ENCODE measurements at places on chromosomes 2 and 18. TPM values are rescaled to one million over a fixed set of nuclear protein-coding genes. Genes with fewer than 3 reads are reported as not detected.

DNA sequence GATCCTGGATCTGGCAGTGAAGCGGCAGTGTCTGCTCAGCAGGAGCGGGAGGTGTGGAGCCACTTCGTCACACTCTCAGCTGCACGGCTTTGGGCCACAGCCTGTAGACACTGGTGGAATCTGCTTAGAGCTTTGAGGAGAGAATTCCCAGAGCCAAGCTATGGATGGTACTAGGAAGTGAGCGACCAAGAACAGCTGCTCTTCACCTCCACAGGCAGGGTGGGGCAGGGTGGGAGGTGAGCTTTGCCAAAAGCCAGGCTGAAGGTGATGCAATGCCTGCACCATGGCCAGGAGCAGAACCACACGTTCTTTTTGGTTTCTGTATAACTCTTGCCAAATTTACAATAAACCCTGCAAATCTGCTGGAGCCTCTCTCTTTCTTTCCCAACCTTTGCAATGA, 226.1 kb downstream of the ANKRD30B start:
- no peaks in the 10 kb centered on the region for H3K36me3 ChIP-seq
- no peaks in the 10 kb centered on the region for H3K27me3 ChIP-seq
- H3K4me1 ChIP-seq, result no peaks in the 10 kb centered on the region
- no peak overlapping the region for H3K27ac ChIP-seq

DNA sequence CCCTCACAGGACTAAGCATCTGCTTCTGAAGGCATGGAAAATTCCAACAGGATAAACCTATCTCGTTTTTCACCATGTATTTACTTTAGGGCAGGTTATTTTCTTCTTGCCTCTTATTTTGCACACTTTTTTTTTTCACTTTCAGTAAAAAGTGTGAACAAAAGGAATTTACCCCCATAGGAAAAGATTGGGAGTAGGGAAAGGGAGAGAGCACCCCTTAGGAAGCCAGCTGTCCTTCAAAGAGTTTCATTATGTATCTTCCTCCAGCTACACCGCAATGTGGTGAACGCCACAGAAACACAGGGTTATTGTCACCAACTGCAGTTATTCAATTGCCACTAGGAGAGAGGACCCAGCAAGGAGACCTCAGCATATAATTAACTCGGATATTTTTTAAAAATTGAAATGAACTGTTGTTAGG, 286.2 kb upstream of the VRK2 start:
- H3K27me3 ChIP-seq, result peaks cover 1% of the 10 kb centered on the region
- H3K4me1 ChIP-seq, result no peaks in the 10 kb centered on the region
- no peak for DNase-seq

GRCh38 chr2:30217644-30218337, 13.5 kb upstream of the LBH start:
- H3K4me3 ChIP-seq, result no peak overlapping the region
- no peaks in the 10 kb centered on the region for H3K27me3 ChIP-seq
- H3K27ac ChIP-seq, result no peak overlapping the region
- H3K4me1 ChIP-seq, result peaks cover 10% of the 10 kb centered on the region
- DNase-seq, result no peak

GRCh38 chr2:167480986-167481309, 592.7 kb downstream of the XIRP2 start:
- no peaks in the 10 kb centered on the region for H3K4me1 ChIP-seq
- no peaks in the 10 kb centered on the region for H3K27me3 ChIP-seq
- no peak for DNase-seq
- no peaks in the 10 kb centered on the region for H3K36me3 ChIP-seq

DNA sequence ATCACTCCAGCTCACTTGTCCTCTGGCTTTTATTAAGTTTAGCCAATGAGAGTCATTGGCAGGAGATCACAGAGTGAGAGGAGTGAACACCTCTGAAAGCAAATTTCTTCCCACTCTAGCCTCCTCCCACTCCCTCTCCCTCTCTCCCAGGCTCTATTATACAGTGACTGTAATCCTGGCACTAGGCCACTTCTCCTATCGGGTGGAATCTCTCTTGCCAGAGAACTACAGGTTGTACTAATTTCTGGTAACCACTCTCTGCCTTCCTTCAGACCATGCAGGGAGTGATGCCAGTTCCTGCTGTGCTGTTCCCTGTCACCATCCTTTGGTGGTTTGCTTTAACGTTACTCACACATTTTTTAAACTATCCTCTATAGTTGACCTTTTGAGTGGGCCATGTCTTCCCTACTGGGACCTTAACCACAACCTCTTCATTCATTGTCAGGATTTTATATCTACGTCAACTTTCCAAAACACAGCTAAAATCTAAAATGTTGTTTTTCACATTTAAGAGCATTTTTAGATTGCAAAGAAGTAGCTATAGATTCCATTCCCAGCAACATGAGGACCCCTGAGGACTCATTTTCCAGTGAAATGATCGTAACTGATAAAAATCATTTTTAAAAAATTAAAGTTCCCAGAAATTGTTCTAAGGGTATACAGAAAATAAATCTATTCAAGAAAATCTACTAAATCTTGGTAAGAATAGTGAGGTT, 217.1 kb downstream of the MREG start:
- no peak overlapping the region for H3K4me3 ChIP-seq
- no peaks in the 10 kb centered on the region for H3K36me3 ChIP-seq
- DNase-seq, result no peak
- no peaks in the 10 kb centered on the region for H3K27me3 ChIP-seq

- H3K27me3 ChIP-seq, result peaks cover 27% of the 10 kb centered on the region
- no peak overlapping the region for H3K4me3 ChIP-seq
- H3K27ac ChIP-seq, result no peak overlapping the region
- no peaks in the 10 kb centered on the region for H3K36me3 ChIP-seq
- peaks cover 3% of the 10 kb centered on the region for H3K4me1 ChIP-seq
Observed at GRCh38 chr18:23732439-23732838, 43.2 kb downstream of the LAMA3 start.

DNA sequence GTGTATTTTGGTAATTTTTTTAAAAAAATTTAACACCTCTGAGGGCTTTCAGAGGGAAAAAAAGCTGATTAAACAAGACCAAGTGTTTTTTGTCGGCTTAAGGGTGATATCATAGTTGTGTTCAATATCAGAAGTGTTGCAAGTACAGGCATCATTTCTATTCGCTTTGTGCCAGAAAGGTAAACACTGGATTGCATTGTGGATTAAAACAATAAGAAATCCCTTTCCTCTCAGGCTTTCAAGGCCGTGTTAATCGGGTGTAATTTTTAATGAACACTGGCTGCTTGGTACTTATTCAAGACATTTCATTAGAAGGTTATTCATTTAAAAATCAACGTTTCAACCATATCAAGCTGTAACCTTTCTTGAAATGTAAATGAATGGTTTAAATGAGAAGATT, 18.3 kb downstream of the FIGN start:
- no peaks in the 10 kb centered on the region for H3K36me3 ChIP-seq
- no peaks in the 10 kb centered on the region for H3K27me3 ChIP-seq

DNA sequence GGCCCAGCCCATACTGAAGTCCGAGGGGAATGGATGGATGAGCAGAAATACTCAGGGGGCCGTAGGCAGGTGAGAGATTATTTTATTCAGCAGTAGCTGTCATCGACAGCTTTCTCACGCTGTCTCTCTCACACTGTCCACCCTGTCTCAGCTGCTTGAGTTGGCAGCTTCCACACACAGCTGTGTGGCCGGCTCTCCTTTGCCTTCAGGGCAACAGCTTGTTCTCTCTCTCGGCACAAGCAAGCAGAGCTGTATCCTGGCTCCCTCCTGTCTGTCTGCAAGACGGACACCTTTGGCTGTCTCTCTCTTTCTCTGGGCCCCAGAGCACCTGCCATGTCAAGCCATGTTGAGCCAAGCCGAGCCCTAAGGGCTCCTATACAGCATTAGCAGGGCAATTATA, 9.8 kb upstream of the PAPOLG start:
- peaks cover 18% of the 10 kb centered on the region for H3K4me1 ChIP-seq
- H3K4me3 ChIP-seq, result no peak overlapping the region
- H3K36me3 ChIP-seq, result no peaks in the 10 kb centered on the region
- peaks cover 6% of the 10 kb centered on the region for H3K27me3 ChIP-seq
- H3K27ac ChIP-seq, result peak overlapping the region; percentile 26
- no peak for DNase-seq

GRCh38 chr2:120396013-120396860, 50.3 kb downstream of the INHBB start:
- H3K27me3 ChIP-seq, result no peaks in the 10 kb centered on the region
- no peaks in the 10 kb centered on the region for H3K4me1 ChIP-seq
- H3K36me3 ChIP-seq, result no peaks in the 10 kb centered on the region

GRCh38 chr2:172736424-172737174, 954 bp downstream of the RAPGEF4 start:
- no peaks in the 10 kb centered on the region for H3K36me3 ChIP-seq
- H3K4me3 ChIP-seq, result no peak overlapping the region
- DNase-seq, result no peak
- H3K4me1 ChIP-seq, result peaks cover 3% of the 10 kb centered on the region

- H3K4me1 ChIP-seq, result no peaks in the 10 kb centered on the region
- no peak overlapping the region for H3K4me3 ChIP-seq
Observed at GRCh38 chr2:48482769-48483168, 47.2 kb upstream of the STON1 start.

GRCh38 chr2:226674123-226674522, 125.5 kb downstream of the IRS1 start:
- H3K4me1 ChIP-seq, result peaks cover 9% of the 10 kb centered on the region
- H3K27ac ChIP-seq, result no peak overlapping the region
- no peak overlapping the region for H3K4me3 ChIP-seq
- DNase-seq, result no peak
- H3K36me3 ChIP-seq, result no peaks in the 10 kb centered on the region

DNA sequence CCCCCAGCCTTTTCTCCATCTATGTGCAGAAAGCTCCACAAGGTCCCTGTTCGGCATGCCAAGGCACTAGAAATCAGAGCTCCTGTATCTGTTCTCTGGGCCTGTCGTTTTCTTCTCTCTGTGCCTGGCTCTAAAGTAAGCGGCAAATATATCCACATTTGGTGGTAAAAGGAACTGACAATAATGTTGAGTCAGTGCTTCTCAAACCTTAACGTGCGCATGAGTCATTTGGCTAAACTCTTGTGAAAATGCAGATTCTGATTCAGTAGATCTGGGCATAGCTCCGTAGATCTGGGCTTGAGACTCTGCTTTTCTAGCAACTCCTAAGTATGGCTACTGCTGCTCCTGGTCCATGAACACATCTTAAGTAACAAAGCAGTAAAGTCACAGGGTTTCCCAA, 16.5 kb upstream of the ACSL3 start:
- H3K36me3 ChIP-seq, result no peaks in the 10 kb centered on the region
- no peak overlapping the region for H3K4me3 ChIP-seq
- no peak overlapping the region for H3K27ac ChIP-seq
- H3K27me3 ChIP-seq, result peaks cover 21% of the 10 kb centered on the region

DNA sequence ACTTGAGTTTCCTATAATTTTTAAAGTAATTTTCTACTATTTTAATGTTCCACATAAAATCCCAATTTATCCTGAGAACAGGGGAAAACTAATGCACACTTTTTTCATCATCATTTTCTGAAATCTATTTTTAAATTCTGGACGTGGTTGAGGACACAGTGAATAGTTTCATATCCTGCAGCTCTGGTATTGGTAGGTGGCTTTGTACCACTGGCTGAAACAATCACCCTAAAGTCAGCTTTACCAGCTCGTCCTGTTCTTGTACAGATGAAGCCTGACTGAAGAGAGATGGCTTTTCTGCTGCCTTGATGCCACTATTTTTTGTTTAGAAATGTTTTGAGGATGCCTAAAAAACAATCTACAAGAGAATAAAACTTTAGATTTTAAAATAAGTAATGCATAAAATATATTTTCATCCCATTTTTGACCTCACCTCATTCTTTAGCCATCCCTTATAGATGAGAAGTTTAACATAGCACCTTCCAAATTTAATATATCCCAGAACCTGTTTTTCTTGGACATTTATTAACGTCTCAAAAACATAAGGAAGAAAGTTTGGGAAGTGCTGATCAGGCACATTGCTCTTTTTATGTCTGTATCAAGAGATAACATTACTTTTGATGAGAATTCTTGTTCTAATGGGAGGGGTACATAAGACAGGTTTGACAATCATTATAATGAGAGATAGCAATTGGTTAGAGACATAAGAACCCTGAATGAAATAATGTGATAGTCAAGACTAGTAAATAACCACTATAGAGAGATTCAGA, 80.9 kb downstream of the GALNT1 start:
- no peaks in the 10 kb centered on the region for H3K4me1 ChIP-seq
- H3K4me3 ChIP-seq, result no peak overlapping the region
- no peak for DNase-seq
- no peaks in the 10 kb centered on the region for H3K27me3 ChIP-seq
- H3K36me3 ChIP-seq, result peaks cover 30% of the 10 kb centered on the region

DNA sequence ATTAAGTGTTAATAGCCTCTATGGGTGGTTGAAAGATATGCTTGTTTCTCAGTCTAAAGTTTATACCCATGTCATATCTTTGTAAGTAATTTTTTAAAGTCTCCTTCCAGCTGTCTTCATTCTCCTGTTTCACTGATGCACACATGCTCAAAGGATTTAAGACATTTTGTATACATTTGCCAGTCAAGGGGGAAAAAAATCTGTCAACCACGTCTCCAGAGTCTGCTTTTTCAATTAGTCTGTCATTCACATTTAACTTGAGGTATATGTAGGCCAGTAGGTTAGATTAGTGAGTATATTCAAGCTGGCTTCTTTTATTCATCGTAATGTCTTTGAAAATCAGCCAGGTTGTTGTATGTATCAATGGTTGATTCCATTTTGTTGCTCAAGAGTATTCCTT, 193.5 kb downstream of the MCFD2 start:
- no peak for DNase-seq
- no peak overlapping the region for H3K27ac ChIP-seq
- H3K4me3 ChIP-seq, result no peak overlapping the region

DNA sequence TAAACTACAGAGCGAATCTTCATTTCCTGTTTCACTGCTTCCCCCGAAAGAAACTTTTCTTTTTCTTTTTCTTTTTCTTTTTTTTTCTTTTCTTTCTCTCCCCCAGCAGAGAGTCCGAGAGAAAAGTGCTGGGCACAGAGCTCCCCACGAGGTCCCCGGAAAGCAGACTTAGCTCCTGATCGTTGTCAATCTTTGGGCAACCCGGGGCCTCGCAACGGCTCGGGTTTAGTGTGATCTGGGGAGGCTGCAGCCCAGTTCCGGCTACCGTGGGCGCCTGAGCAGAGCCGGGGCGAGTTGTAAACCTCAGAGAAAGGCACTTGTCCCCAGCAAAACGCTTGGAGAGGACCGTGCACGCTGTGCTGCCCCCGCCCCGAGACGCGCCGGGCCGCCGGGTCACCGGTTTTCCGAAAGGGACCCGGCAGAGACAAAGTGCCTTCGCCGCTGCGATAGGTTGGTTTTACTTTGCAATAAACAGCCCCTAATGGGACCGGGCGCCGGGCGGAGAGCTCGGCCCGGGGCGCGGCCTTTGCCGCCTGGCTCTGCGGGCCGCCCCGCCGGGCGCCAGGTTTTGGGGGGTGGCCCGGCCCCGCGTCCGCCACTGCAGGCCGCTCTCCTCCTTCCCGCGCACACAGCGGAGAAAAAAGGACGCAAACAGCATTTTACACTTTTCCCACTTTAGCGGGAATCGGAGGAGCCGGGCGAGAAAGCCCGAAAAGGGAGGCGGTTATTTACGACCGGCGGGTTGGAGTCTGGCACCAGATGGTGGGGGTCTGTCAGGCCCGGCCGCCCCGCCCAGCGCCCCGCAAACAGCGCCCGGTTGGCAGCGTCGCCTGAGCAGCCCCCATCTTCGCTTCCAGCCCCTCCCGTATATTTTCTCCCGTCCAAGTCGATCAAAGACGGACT, 136.0 kb downstream of the INSIG2 start:
- no peak overlapping the region for H3K27ac ChIP-seq
- peaks cover 66% of the 10 kb centered on the region for H3K27me3 ChIP-seq
- peaks cover 22% of the 10 kb centered on the region for H3K4me1 ChIP-seq
- peak overlapping the region; percentile 77 for H3K4me3 ChIP-seq

- peaks cover 48% of the 10 kb centered on the region for H3K4me1 ChIP-seq
- peak overlapping the region; percentile 85 for H3K27ac ChIP-seq
- peaks cover 25% of the 10 kb centered on the region for H3K36me3 ChIP-seq
- H3K27me3 ChIP-seq, result no peaks in the 10 kb centered on the region
- H3K4me3 ChIP-seq, result peak overlapping the region; percentile 54
Observed at GRCh38 chr18:77133835-77134496, 1.4 kb upstream of the MBP start.

NEB gene
- 0.38 TPM for total RNA-seq

TEX44 gene
- not detected for total RNA-seq

PROKR1 gene
- total RNA-seq, result not detected

SCN3A gene
- not detected for total RNA-seq

DUSP2 gene
- total RNA-seq, result 40.8 TPM

All from activated CD4-positive, alpha-beta memory T cell treated with anti-CD3 and anti-CD28 coated beads, Interleukin-2, amount 10 ng/mL, durations not matched to agents 7 days and 5 days (primary cell).